ENCODE measurements at places on chromosomes 5 and 9.
A peak's percentile ranks its signal among the peaks of the same experiment; 100 is the strongest.

DNA sequence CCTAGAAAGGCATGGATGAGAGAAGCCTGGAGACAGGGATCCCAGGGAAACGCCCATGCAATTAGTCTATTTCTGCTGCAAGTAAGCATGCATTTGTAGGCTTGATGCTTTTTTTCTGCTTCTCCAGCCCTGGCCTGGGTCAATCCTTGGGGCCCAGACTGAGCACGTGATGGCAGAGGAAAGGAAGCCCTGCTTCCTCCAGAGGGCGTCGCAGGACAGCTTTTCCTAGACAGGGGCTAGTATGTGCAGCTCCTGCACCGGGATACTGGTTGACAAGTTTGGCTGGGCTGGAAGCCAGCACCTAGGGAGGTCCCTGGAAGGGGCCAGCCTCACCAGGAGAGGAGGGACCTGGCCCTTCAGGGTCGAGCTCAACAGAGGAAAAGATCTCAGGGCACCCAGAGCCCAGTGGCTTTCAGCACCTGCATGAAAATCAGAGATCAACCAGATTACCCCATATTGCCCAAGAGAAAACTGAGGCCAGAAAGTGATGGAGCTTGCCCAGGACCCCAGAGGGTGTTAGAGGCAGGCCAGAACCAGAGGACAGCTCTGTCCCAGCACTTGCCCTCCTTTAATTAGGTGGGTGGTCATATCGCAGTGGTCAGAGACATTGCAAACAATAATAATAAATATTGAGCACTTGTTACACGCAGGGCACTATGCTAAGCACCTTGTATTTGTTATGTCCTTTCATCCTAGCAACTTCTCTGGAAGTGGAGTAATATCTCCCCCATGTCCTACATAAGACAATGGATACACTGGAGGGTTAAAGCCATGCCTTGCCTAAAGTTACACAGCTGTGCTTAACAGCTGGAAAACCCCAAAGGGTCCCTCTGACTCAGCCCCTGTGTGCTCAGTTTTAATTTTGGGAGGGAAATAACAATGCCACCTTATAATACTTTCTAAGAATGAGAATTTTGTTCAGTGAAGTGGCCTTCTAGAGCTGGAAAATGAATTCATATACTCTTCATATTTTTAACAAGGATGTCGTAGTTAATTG lies 67.1 kb downstream of the KLF4 start:
- H3K4me3 ChIP-seq = no peak overlapping the region
- no peak for DNase-seq
- peaks cover 7% of the 10 kb centered on the region for H3K4me1 ChIP-seq
- no peaks in the 10 kb centered on the region for H3K27me3 ChIP-seq
- H3K27ac ChIP-seq = no peak overlapping the region

DNA sequence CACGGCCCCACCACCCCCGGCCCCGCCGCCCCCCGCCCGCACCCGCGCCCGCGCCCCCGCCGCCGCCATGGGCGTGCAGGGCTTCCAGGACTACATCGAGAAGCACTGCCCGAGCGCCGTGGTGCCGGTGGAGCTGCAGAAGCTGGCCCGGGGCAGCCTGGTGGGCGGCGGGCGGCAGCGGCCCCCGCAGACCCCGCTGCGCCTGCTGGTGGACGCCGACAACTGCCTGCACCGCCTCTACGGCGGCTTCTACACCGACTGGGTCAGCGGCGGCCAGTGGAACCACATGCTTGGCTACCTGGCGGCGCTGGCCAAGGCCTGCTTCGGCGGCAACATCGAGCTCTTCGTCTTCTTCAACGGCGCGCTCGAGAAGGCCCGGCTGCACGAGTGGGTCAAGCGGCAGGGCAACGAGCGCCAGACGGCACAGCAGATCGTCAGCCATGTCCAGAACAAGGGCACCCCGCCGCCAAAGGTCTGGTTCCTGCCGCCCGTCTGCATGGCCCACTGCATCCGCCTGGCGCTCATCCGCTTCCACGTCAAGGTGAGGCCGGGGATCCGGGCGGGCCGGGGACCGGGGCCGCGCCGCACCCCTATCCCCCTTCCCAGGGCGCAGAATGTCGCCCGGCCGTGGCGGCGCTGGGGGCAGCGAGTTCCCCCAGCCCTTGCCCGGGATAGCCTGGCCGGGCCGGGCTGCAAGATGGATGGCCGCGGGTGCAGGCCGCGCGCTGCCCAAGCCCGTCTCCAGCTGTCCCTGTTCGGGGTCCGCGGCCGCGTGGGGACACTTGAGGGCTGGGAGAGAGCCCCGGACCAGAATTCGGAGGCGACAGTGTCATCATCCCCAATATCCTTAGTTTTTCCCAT lies 594 bp downstream of the FAM120A start:
- peaks cover 18% of the 10 kb centered on the region for H3K36me3 ChIP-seq
- no peaks in the 10 kb centered on the region for H3K27me3 ChIP-seq
- DNase-seq = peak; percentile 73
- H3K27ac ChIP-seq = peak overlapping the region; percentile 89
- H3K4me1 ChIP-seq = peaks cover 25% of the 10 kb centered on the region
- H3K4me3 ChIP-seq = peak overlapping the region; percentile 63

DNA sequence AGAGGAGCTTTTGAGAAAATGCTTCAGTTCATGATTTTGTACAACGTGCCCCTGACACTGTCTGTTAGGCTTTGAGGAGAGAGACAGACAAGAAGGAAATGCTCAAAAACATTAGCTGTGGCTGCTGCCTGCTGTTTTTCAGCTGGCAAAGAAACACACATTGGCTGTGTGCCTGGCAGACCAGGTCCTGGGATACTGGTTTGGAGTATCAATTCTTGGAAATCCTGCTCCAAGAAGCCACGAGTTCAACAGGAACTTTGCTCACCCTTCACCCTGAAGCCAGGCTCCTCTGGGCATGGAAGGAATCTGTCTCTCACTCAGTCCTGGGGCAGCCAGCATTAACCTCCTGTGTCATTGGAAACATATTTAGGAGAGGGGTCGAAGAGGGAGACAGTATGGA lies 245.5 kb downstream of the AUH start:
- no peaks in the 10 kb centered on the region for H3K36me3 ChIP-seq
- no peak overlapping the region for H3K4me3 ChIP-seq
- no peaks in the 10 kb centered on the region for H3K27me3 ChIP-seq
- H3K4me1 ChIP-seq = peaks cover 29% of the 10 kb centered on the region

GRCh38 chr9:107782381-107782780 lies 292.8 kb upstream of the KLF4 start:
- H3K27me3 ChIP-seq = no peaks in the 10 kb centered on the region
- H3K36me3 ChIP-seq = no peaks in the 10 kb centered on the region
- DNase-seq = no peak
- no peaks in the 10 kb centered on the region for H3K4me1 ChIP-seq

DNA sequence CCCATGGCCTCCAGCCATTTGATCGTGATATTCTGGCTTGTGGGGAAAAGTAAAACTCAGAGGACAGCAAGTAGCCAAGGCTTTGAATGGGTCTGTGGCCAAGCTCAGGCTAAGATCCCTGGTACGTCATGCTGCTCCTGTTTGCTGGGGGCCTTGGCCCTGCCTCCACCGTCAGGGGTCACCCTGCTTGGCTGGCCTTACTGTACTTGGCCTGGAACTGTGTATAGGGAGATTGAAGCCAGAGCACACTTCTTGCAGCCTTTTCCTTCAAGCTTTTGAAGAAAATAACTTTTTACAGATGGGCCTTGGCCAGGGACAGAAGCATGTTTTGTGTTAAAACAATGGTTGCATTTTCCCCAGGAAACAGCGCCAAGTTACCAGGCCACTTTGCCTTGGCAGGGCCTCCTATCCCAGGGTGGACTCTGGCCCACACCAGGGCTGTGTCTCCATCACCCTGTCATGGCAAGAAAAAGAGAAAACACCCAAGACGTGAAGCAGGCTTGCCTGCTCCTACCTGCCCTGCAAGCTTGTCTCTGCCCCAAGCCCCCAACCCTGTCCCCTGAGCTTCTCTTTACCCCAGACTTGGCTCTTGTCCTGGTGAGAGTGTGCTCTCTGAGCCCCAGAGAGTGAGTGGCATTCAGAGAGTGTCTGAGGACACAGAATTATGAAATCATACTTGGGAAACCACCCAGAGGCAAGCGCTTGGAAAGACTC lies 286.9 kb downstream of the GADD45G start:
- no peak for DNase-seq
- no peaks in the 10 kb centered on the region for H3K4me1 ChIP-seq
- no peaks in the 10 kb centered on the region for H3K27me3 ChIP-seq
- no peak overlapping the region for H3K4me3 ChIP-seq
- H3K27ac ChIP-seq = peak overlapping the region; percentile 31

DNA sequence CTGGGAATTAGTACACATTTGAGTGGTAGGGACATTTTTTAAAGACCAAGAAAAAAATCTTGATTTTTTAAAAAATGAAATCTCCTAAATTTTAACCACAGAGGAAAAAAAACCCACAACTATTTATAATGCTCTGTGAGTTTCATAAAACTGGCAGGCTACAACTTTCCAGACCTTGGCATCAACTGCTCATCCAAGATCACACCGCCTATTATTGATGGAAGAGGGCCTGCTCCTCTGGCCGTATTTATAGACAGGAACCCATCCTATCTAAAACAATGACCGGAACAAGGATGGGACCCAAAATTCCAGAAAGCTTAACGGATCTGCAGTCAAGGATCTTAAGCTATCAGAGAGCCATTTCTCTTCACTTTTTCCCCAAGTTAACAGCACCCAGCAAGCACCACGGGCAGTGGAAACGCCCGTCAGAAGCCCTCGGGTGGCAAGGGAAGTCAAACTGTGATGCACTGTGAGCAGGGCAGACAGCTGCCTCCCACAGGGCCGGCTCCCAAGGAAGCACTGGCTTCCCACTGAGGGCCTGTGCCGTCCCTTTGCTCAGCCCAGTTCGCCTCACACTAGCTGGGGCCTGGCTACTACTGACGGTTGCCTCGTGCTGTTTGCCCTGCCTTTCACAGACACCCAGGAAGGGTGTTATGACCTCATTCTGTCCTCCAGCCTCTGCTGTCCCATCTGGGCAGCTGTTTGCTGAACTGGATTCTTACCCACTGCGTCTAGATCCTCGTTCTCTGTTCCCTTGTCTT lies 62.8 kb downstream of the CDC14B start:
- H3K4me1 ChIP-seq = peaks cover 57% of the 10 kb centered on the region
- peak overlapping the region; percentile 92 for H3K27ac ChIP-seq
- peaks cover 3% of the 10 kb centered on the region for H3K36me3 ChIP-seq
- DNase-seq = no peak
- H3K4me3 ChIP-seq = peak overlapping the region; percentile 25

DNA sequence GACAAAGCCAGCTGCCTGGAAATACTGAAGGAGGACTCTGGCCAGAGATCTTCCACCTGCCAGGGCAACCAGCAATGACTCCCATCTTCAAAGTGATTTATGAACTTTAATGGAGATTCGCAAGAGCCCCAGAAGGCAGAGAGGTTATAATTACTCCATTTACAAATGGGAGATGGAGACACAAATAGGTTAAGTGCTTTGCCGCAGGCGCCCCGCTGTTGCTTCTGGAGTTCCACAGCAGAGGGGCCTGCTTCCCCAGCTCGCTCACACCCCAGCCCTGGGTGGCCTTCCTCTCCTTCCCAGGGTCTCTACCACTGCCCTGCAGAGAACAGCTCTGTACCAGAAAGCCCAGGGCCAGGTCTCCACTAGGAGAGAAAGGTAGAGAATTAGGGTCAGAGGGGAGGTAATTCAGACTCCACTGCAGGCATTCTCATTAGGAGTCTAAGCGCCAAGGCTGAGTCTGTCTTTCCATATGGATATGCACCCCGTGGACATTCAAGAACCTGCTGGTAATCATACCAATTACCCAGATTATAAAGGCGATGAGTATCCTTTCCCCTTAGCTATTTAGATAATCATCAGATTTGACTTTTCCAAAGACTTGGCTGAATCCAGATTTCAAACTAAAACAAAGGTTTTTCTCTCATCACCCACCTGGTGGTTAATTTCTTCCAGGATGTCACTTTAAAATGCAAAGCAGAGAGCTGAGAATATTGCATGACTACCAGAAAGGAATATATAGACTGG lies 157.6 kb upstream of the TUT7 start:
- no peak overlapping the region for H3K27ac ChIP-seq
- H3K4me3 ChIP-seq = no peak overlapping the region
- no peaks in the 10 kb centered on the region for H3K36me3 ChIP-seq
- H3K4me1 ChIP-seq = no peaks in the 10 kb centered on the region

DNA sequence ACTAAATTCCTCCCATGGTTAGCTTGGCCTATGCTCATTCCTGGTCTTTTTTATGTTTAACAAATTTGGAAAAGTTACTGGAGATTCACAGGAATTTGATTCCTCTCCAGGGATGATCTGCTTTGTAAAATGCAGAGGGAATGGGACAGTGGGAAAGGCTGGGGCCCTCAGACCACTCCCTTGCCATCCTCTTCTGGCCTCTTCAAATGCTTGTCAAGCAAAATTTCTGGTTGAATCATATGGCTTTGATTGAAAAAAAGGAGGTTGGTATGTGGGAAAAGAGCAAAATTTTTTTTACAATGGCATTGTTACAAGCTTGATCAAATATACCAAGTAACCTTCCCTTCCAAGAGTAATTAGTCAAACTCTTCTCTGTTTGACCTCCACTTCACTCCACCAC lies 225.1 kb downstream of the PIK3R1 start:
- H3K4me3 ChIP-seq = no peak overlapping the region
- no peaks in the 10 kb centered on the region for H3K27me3 ChIP-seq
- no peaks in the 10 kb centered on the region for H3K36me3 ChIP-seq
- no peaks in the 10 kb centered on the region for H3K4me1 ChIP-seq
- DNase-seq = no peak
- H3K27ac ChIP-seq = no peak overlapping the region

DNA sequence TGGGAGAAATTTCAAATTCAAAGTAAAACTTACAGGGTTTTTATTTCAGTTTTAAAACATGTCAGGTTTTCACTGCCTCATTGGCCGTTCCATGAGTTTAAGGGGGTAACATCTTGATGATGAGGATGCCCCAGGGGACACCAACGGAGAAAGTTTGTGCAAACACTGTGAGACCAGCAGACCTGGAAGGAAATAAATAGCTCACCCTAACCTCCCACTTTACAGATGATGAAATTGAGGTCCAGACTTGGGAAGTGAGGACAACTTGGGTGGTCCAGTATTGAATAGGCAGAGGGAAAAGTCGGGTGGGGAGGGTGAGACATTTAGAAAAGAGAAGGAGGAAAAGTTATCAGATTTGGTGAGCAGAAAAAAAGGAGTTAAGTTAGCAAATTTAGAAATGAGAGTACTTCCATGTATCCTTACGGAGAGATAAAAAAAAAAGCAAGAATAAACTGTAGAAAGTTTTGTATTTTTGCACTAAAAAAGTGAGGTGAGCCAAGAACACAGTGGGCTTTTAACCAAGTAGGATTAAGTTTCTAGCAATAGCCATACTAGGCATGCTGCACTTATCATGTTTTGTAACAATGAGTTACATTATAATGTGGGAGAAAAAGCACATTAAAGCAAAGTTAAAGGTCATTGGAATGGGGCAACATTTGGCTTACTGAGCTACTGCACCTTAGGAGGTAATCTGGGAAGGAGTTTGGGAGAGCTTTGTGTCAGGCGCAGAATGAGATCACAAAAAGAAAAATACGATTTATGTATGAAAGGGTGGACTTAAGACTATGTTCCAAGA lies 125.1 kb downstream of the GAS1 start:
- H3K4me3 ChIP-seq = no peak overlapping the region
- H3K4me1 ChIP-seq = peaks cover 3% of the 10 kb centered on the region
- no peak for DNase-seq
- no peaks in the 10 kb centered on the region for H3K36me3 ChIP-seq
- no peak overlapping the region for H3K27ac ChIP-seq
